Activated naive CD4-positive, alpha-beta T cell treated with anti-CD3 and anti-CD28 coated beads, Interleukin-2, amount 10 ng/mL, durations not matched to agents 7 days and 5 days (primary cell): ENCODE measurements at places on chromosomes 4 and X.
A peak's percentile ranks its signal among the peaks of the same experiment; 100 is the strongest.

DNA sequence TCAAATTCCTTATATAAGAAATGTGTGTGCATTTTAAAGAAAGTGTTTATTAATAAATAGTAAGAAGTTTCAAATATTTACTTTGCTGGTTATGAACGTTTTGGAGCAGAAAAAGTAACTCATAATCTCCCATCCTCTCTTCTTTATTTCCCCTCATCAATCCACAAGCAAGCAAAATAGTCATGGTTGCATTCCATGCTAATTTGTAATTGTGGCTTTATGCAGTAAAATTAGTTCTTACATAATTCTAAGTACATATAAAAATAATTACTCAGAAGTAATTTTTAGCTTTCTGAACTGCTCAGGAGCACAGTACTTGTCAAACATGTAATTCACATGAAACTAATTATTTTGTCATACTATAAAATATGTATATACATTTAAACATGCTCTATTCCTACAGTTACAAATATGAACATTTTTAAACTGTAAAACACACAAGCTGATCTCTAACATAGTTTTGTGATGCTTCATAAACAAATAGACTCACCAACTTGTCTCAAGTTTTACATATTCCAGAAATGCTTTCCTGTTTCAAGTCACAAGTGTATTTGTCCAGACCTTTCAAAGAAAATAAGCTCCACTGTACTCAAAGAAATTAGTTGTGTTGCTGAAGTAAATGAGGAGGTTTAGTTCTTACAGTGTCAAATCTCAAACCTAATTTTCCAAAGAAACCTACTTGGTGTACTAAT is 218.9 kb downstream of the PABPC4L start:
- DNase-seq, result no peak

DNA sequence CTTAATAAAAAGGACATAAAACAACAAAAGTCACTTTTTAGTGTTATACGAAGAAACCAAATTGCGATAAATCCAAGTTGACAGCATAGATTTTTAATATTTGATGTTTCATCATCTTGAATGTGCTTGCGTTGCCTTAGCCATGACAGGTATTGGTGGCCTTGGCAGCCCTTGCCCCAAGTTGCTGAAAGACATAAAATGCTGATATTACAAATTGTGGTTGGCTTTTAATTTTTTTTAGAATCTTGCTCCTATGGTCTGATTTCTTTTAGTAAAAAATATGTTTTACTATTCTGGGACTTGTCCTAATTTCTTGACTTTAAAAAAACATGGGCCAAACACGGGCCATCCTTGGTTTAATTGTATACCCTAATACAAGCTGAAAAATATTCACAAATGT is 122.6 kb downstream of the SLC4A4 start:
- DNase-seq, result no peak

GRCh38 chrX:16712548-16713155 is at the start of gene CTPS2:
Gene CTPS2 (minus strand): TSS chrX:16712669. CDS start chrX:16702902, 9,767 bp downstream.
- peak; percentile 63 for DNase-seq

- peak; percentile 25 for DNase-seq
Observed at GRCh38 chr4:3073158-3074077, 920 bp downstream of the HTT-AS start.

DNA sequence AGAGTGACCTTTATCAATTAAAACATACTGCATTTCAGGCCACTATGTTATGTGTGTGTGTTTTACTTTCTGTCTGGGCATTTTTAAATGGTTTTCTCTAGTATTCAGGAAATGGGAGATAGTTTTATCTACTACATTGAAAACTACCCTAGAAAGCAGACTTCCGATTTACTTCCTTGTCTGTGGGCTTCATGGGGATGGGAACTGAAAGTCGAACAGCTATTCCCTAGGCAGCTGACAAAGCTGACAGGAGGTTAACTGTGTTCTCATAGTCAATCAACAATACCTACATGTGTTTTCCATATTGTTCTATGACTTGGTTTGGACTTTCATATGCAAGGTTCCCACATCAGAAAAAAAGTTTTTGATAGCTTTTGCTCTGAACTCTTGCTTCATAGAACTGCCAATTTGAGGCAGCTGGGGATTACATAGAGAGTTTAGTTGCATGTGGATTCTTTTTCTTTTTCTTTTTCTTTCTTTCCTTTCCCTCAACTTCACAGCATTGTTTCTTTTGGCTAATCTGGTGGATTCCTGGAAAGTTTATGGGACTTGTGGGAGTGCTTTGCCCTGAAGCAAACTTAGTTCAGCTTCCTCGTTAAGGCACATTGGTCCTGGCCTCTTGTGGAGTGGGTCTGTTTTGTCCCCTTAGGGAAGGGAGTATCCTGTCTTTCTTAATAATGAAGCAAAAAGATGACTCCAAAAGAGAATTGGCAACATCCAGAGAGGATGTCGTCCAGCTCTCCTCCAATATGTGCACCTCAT is 327.1 kb upstream of the GIMD1 start:
- DNase-seq, result no peak

- no peak for DNase-seq
Observed at GRCh38 chrX:13119386-13119785, 75.0 kb upstream of the FAM9C start.

GRCh38 chr4:27986476-27986875 is 1125.8 kb downstream of the STIM2 start:
- no peak for DNase-seq

DNA sequence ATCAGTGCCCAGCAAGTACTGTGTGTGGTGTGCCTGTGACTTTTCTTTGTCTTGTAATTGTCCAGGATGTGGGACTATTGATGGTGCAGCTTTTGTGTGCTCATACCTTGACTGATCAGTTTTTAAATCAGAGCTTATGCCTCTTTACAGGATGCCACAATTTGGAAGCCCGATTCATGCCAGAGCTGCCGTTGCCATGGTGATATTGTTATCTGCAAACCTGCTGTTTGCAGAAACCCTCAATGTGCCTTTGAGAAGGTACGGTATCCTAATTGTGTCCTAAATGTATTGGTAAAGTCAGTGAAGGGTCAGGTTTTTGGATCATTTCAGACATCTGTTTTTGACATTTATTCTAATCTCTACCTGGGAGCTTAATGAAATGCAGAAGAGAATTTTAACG is 180.2 kb downstream of the FRAS1 start:
- no peak for DNase-seq

- no peak for DNase-seq
Observed at GRCh38 chr4:156593464-156593863, 378.1 kb downstream of the PDGFC start.

DNA sequence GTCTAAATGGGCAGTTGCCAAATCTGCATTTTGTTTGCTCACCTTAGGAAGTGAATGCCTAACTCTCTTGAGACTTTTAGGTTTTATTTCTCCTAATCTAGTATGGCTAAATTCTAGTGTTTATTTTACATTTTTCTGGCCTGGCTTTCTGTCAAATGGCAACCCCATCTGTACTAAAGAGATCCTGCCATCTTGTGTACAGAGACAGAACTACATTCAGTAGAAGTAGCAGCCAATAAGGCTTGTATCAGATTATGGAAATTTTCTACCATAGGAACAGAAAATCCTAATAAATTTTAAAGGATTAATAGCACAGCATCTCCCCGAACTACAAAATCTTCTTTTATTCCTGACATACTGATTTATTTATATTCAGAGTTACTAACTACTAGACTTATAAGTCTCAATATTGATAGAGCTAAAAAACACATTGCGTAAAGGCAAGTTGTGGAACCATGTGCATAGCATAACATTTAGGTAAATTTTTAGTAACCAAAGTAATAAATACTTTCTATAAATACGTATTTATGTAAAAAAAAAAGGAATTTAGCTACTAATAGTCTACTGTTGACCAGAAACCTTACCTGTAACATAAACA is 45.5 kb downstream of the TMEM144 start:
- no peak for DNase-seq

DNA sequence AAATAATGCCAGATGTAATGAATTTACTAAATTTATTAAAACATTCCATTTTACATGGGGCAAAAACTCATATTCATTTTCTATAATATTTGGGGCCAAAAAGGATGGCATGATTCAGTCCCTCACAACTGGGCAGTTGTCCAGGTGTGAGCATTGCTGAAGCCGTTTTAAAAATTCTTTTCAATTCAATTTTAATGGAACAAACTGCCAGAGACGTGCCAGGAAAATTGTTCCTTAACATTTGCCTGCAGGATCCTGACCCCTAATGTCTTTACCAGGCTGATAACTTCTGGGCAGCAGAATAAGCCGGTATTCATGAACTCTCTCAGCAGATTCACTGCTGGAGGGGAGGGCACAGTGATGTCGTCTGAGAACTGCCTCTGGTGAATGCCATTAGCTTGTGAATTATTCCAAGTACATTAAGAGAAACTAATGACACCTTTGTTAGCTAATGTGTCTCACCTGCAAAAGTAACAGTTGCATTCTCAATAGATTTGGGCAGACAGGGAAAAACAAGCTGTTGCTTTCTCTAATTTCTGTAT is 1445.1 kb upstream of the TENM3 start:
- no peak for DNase-seq

- peak; percentile 24 for DNase-seq
Observed at GRCh38 chrX:18146954-18147353, 73.7 kb downstream of the BEND2 start.

DNA sequence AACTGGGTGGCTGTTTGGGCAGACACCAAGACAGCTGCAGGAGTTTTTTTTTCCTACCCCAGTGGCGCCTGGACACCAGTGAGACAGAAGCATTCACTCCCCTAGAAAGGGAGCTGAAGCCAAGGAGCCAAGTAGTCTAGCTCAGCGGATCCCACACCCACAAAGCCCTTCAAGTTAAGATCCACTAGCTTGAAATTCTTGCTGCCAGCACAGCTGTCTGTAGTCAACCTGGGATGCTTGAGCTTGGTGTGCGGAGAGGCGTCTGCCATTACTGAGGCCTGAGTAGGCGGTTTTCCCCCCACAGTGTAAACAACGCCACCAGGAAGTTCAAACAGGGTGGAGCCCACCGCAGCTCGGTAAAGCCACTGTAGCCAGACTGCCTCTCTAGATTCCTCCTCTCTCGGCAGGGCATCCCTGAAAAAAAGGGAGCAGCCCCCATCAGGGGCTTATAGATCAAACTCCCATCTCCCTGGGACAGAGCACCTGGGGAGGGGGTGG is 171.4 kb downstream of the ARHGEF9 start:
- DNase-seq, result no peak

GRCh38 chrX:78452356-78452755 is 124.9 kb upstream of the CYSLTR1 start:
- DNase-seq, result no peak

DNA sequence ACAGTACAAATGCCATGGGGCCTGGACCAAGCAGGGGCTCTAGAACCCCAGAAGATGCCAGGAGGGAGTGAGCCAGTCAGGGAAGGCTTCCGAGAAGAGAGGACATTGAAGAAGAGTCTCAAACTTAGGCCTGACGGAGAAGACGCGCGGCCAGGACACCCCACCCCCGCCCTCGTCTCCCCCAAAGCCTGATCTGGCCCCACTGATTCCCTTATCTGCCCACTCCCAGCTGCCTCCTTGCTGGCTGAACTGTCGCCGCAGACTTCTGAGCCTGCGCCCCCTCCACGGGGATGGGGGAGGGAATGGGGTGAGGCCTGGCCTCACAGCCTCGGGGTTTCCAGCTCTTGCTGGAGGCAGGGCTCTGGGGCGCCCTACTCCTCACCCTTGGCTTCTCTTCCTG is 3.6 kb upstream of the GATA1 start:
- DNase-seq, result no peak

DNA sequence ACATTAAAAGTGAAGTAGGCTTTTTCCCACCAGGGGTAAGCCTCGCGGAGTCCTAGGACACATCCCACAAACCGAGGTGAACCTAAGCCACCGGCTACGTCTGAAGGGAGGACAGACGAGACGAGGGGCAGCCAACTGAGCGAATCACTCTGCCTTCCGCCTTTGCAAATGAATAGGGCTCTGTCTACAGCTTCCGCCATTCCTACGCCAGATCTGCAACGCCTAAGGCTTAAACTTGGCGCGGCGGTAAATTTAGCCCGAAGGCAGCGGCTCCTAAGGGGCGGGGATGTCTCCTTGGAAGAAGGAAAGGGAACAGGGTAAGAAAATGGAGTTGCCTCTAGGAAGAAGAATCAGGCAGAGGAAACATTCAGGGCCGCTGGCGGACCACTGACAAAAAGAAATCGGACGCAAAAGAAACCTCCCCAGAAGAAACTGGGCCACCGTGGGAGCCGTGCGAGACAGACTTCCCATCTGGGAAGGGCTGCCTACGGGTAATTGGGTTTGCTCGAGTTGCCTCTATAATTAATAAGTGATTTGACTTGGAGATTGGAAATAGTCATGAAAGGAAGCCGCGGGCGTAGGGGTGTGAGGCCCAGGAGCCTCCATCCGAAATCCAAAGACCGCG is 90.5 kb downstream of the BCOR start:
- DNase-seq, result no peak

GRCh38 chr4:70747874-70748273 is 26.1 kb downstream of the RUFY3 start:
- DNase-seq, result no peak

DNA sequence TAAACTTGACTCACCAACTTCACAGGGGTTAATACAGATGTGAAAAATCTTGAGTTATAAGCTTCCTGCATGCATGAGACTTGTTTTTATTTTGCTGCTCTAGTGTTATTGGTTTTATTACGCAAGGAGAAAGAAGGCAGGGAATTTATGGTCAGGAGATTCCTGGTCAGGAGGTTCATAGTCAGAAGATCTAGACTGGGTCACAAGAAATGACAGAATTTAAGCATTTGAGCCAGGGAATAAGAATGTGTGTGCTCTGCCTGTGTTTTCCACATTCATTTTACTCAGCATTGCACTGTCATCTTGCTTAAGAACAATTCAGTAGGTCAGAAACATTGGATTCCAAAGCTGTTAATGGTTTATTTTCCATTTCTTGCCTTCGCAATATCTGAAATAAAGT is 2522.1 kb downstream of the ARAP2 start:
- no peak for DNase-seq

DNA sequence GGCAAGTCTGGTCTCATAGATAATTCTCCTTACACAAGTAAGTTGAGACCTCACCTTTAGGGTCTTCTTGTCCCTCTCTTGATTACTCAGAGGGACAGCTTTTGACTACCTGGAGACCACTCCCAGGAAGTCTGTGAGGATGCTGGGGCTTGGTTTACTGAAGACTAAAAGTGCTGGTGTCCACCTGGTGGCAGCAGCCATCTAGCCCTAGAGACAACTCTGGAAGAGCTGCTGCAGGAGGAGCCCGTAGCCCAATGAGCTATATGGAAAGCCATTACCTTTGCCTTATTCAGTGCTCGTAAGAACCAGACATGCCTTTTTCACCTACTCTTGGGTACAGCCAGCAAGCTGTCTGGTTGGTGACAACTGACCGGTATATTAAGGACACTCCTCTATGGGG is 7.3 kb downstream of the FGFBP2 start:
- no peak for DNase-seq

- DNase-seq, result no peak
Observed at GRCh38 chr4:169164669-169165415, 105.9 kb downstream of the SH3RF1 start.
